ENCODE measurements at places on chromosomes 7 and 10. TPM values are rescaled to one million over a fixed set of nuclear protein-coding genes. Genes with fewer than 3 reads are reported as not detected.

DNA sequence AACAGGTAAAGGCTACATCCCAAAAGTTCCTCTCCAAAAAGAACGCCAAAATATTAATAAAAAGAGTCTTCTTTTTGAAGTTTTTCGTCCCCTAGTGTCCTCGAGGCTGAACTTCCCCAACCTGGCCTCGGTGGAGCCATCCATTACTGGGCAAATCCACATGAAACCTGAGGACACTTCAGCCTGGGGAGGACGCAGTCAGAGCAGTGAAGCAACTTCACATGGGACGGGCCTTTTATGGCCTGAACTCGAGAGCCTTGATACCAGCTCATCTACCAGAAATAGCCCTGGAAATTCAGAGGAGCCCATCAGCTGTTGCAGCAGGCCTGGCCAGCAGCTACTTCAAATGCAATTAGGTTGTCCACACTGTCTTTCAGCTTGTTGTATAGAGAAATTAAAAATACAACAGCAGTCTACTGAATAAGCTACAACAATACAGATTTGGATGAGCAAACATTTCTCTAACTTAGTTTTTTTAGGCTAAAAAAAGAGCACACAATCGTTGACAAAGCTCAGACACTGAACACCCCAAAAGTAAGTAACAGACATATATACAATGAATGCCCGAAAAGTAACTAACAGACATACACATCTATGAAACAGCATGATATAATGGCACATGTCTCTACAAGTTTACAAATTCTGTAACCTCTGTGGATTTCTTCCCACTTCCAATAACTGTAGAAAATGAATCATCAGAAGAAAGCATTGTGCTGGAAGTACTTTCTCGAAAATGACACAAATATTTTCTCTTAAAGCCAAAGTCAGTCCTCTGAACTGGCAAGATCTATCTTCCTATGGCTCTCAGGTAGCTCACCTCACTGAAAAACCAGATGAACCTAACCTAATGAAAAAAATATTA, at the start of gene SVIL:
Gene SVIL (minus strand): TSS at position 208 of the 862 bp plus-strand sequence. CDS start 79,913 bp downstream, outside the sequence.
- peak; percentile 93 for DNase-seq

GRCh38 chr7:1591876-1592275, 22.0 kb upstream of the PSMG3 start:
- DNase-seq = peak; percentile 27

GRCh38 chr10:94000638-94001415, 7.1 kb downstream of the PLCE1 start:
- no peak for DNase-seq

DNA sequence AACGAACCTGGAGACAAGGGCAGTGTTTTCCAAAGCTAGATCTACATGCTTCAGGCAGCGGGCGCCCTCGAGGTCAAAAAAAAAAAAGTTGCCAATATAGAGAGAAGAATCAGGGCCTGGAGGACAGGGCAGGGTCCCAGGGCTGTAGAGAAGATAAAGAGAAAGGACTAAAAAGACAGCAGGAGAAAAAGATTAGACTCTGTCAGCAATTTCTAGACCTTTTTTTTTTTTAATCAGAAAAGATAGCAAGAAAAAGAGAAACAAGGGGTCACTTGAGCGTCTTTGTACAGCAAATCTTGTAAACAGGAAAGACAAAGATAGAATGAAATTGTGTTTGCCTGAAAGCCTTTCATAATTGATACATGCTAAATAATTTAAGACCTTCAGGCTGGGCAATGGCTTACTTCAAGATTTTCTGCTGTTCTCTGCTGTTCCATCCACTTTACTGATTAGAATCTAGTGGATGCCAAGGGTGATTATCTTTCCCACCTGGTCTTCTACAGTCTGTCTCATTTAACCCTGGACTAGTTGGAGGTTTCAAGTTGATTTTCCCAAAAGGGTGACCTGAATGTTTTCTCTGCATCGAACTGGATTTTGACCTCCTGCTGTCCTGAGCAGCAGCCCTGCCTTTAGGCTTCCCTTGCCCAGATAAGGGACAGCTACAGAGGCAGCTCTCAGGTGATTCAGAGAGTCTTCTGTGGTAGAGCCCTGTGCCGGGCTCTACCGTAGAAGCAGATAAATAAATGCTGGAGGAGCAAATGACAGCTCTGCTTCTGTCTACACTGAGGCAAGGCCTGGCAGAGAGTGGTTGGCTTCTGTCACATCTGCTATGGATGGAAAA, 5.1 kb downstream of the LMOD2 start:
- DNase-seq = no peak

- DNase-seq = peak; percentile 72
These were observed 1.6 kb downstream of the SEPHS1 start for GRCh38 chr10:13346283-13347042.

- no peak for DNase-seq
These were observed 603.6 kb downstream of the CNTNAP2 start for GRCh38 chr7:146720195-146720594.

- peak; percentile 96 for DNase-seq
These were observed 87.4 kb upstream of the TNS3 start for GRCh38 chr7:47669178-47669891.

- DNase-seq = peak; percentile 40
These were observed 4.1 kb upstream of the ARHGAP21 start for GRCh38 chr10:24727786-24728185.

DNA sequence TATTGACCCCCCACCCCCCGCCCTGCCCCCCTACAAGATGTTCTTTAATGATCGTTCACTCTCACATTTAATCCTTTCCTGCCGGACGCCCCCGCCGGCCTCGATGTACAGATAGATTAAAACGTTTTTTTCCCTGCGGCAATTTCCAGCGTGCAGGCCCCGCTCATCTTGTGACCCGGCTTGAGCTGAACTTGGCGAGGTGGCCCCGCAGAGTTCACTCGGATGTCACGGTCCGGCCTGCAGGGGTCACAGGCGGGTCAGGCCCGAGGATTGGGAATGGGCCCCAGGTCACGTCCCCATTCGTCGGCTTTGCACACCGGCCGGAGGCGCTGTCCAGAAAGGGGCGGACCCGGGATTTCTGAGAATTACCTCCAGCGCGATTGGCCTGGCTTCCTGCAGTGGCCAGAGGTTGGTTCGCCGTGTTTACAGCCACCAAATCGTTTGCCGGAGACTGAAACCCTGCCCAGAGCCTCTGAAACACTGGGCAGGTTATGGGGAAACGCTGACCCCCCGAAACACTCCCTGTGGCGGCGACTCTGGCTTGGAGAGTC, 1.9 kb upstream of the CYP26A1 start:
- DNase-seq = no peak

DNA sequence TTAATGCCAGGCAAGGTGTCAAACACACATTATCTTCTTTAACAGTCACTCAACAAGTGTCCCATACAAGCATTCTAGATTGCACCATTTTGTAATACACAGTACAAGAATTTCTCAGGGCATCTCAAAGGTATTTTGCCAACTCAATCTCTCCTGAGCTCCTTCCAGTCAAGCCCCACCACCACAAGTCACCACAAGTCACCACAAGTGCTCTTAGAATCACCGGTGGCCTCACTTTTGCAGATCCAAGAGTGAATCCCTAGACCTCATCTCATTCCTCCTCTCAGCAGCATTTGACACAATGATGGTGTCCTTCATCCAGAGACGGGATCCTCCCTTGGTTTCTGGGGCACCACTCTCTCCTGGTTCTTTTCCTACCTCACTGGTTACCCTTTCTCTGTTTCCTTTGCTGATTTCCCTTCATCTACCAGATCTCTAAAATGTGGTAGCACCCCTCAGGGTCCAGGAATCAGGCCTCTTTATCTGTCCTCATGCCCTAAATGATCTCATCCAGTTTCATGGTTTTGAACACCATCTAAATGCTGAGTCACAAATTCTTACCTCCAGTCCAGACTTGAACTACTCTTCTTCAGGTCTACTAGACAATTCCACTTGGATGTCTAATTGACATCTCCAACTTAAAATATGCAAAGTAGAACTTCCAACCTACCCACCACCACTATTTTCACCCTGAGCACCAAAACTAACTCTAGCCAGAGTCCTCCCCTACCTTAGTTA, 26.9 kb downstream of the VPS41 start:
- no peak for DNase-seq

DNA sequence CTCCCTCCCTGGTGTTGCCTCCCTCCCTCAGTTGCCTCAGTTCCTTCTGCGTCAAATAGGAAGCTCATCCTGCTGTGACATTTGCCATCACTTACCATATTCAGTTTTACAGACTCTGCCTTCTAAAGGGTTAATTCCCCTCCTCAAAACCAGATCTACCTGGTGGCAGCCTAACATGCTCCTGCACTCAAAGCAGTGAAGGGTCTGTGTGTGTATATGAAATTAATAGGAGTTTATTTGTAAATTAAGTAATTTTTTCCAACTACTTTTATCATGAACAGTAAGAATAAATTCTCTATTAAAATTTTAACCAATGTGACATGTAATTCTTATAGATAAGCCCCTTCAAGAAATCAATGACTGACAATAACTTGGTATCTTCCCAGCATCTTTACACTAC, 158.6 kb upstream of the INSYN2A start:
- no peak for DNase-seq

The NPSR1 gene
- total RNA-seq = not detected

GRCh38 chr7:46492466-46492865, 571.4 kb upstream of the IGFBP3 start:
- DNase-seq = no peak

GRCh38 chr7:12458520-12459131, 55.0 kb upstream of the VWDE start:
- DNase-seq = no peak

- DNase-seq = no peak
These were observed 507 bp upstream of the TMEM254 start for GRCh38 chr10:80077869-80078447.

DNA sequence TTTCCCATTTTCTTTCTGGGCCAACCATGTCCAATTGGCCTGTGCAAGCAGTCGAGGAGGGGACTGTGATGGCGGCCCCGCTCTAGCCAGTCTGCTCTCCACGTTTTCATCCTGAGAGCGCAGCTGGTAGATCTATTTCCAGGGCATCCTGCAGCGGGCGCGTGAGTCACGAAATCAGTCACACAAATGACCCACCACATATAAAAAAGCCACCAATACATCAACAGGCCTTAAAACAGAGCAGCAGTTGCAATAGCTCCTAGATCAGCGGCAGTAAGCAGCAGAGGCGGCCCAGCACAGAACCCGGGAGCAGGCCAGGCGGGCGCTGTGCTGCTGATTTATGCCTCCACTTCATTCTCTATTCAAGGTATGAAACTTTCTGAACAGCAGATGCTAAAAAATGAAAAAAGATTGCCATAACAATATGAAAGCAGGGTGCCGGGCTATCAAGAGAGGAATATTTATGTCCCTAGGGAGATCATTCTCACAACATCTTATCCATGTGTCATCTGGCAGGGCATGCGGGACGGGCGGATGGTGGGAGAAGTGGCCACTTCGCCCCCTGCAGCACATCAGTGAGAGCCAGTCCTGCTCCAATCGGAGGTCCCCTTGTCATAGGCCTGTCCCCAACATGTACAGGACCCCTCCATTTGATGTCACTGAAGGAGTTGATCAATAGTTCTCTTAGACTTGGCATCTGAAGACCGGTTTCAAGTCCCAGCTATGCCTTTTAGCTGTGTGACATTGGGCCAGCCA, 98.0 kb upstream of the GPR26 start:
- DNase-seq = peak; percentile 40

DNA sequence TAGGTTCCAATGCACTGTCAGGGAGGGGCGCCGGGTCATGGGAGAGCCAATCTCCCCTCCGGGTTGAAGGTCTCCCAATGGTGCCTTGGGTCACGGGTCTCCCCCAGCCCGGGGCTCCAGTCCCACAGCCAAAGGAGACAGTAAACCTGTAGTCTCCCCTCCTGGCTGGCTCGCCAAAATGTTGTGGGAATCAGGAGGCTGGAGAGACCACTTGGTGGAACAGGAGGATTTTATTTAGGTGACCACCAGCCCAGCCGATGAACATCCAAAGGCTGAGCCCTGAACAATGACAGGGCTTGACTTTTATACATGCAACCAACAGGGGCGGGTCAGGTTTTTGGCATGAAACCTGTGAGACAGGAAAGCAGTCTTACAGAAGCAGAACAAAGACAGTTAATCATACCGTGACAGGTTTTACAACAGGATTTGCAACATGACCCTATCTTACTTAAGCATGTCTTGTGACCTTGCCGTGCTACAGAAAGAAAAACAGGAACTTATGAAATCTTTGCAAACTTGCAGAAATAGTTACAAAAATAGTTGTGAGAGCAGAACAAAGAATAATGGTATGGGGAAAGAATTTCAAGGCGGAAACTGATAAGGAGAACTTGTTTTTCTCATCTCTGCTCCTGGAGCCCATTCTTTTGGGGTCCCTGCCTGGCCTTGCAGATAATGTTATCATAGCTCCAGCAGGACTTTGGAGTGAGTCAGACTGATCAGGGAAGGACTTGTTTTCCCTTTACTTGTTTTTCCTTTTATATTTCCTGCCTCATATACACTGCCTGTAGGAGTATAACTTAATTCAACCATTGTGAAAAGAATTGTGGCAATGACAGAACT, 7.1 kb downstream of the ERV3-1 start:
- peak; percentile 67 for DNase-seq

The NUTM2B gene
- 0.24 TPM for total RNA-seq

The C7orf33 gene
- not detected for total RNA-seq

DNA sequence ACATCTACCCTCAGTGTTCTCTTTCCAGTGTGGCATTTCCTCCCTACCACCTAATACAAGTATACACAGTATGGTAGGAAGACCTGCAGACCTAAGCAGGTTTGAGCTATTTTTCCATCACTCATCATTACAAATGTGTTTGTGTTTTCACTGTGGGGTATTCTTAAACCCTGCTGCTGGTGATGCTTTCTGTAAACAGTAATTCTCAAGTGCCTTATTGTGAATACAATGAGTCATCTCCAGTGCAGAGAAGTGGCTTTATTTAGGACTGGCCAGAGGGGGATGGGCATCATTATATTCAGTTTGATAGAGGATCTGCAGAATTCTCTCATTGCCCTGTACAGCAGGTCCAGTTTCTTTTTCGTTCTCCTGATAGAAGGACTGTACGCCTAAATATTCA, 63.7 kb downstream of the GRM8 start:
- DNase-seq = no peak

The CRPPA gene
- total RNA-seq = 2.8 TPM

- peak; percentile 29 for DNase-seq
These were observed 2.7 kb upstream of the ZCCHC24 start for GRCh38 chr10:79447911-79448731.

GRCh38 chr10:8533462-8533861, 479.0 kb downstream of the GATA3 start:
- DNase-seq = no peak

The CAMK2B gene
- total RNA-seq = 10.9 TPM

DNA sequence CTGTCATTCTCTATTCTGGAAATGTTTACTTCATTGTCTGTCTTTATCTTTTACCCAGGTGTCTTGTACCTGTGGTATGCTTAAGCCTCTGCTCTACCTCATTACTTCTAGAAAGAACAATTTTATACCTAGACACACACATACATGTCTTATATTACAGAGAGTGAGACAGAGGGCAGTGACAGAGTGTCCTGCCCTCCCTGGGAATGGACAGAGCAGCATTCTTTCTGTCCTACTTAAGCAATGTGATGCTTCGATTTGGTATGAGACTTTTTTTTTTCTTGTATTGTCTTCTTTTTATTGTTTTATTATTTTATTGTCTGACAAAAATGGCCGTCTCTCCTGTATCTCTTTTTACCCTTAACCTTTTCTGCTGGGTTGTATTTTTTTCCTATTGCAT, 286.1 kb downstream of the EXOC4 start:
- DNase-seq = no peak

- no peak for DNase-seq
These were observed 79.7 kb downstream of the CDH23 start for GRCh38 chr10:71476228-71477011.
